ENCODE measurements at places on chromosomes 1 and 21.

GRCh38 chr1:6040861-6041415 lies 4.8 kb upstream of the KCNAB2 start:
- no peak for DNase-seq

DNA sequence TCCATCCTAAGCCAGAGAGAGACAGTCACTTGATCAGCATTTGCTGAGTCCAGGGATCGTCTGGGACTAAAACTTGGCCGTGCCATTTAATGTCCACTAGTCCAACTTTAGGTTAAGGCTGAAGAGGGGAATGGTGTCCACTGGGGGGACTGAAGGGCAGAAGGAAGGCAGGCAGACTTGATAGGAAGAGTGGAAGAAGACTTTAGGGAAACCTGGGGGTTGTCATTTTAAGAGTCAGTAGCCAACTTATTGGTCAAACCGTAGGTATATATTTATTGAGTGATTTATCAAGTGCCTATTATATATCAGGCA lies 1.3 kb upstream of the LMOD1 start:
- no peak for DNase-seq

DNA sequence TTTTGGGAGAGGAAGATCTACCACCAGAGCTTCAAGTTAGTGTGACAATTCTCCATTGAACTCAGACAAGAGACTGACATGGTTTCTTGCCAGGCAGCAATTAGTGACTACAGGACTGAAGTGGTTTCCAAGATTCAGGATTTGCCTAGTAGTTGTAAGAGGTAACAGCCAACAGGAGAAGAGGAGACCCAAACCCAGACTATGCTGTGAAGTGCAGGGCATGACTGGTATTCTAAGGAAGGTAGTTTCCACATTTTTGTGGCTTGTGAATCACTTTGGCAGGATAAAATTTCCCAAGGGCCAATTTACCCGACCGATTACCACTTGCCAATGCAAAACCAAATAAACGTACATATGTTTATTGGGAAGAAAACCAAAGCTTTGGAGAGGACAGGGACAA lies 14.7 kb upstream of the RAP1A start:
- no peak for DNase-seq

GRCh38 chr1:7680207-7680954 lies 90.7 kb upstream of the VAMP3 start:
- peak; percentile 34 for DNase-seq

Data from muscle of back (tissue), 13 donors.